ENCODE measurements at places on chromosomes 11 and 22.

- no peak for DNase-seq
Observed at GRCh38 chr11:80379620-80380278, 938.9 kb upstream of the TENM4 start.

DNA sequence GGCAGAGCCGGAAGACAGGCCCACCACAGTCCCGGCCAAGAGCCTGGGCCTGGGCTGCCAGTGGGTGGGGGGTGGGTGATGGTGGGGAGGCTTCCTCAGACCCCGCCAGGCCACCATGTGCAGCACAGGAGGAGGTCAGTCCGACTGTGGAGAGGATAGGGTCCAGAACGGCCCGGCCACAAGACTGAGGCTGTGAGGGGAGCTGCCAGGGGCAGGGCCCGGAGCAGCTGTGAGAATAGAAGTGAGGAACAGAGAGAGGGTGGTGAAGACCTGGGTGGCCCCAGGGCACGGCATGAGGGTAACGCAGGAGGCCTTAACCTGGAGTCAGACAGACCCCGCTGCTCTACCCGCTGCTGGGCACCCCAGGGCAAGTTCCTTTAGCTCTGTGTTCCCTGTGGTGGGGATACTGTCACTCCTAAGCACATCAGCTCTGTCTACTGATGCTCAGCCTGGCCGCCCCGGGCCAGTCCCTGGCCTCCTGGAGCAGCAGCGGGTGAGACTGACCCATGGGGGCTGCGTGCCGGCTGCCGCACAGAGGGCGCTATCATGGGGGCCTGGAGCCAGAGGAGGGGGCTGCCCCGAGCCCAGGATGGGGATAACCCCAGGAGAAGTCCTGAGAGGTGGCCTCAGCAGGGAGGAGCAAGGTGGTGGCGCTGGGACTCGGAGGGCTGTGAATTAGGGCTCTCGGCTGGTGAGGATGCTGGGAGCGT, 1.7 kb downstream of the FERMT3 start:
- no peak for DNase-seq

DNA sequence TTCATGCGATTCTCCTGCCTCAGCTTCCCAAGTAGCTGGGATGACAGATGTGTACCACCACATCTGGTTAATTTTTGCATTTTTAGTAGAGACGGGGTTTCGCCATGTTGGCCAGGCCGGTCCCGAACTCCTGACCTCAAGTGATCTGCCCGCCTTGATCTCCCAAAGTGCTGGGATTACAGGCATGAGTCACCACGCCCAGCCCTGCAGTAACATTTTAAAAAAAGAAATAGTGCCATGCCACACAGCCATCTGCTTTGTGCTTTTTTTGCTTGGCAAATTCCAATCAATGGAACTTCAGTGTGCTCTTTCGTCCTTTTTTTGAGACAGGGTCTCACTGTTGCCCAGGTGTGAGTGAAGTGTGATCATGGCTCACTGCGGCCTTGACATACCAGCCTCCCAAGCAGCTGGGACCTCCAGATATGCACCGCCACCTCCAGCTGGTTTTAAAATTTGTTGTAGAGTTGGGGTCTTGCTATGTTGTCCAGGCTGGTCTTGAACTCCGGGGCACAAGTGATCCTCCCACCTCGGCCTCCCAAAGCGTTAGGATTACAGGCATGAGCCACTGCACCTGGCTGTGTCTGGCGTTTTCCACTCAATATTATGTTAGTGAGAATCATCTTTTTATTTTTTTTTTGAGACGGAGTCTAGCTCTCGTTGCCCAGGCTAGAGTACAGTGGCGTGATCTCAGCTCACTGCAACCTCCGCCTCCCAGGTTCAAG, 1.8 kb upstream of the CHADL start:
- DNase-seq, result no peak

GRCh38 chr11:125663910-125664309, 16.7 kb downstream of the ACRV1 start:
- DNase-seq, result no peak

- DNase-seq, result no peak
Observed at GRCh38 chr11:61138935-61139334, 22.3 kb downstream of the VPS37C start.
